Spleen (tissue), 13 donors: ENCODE measurements at places on chromosomes 1 and 21.

DNA sequence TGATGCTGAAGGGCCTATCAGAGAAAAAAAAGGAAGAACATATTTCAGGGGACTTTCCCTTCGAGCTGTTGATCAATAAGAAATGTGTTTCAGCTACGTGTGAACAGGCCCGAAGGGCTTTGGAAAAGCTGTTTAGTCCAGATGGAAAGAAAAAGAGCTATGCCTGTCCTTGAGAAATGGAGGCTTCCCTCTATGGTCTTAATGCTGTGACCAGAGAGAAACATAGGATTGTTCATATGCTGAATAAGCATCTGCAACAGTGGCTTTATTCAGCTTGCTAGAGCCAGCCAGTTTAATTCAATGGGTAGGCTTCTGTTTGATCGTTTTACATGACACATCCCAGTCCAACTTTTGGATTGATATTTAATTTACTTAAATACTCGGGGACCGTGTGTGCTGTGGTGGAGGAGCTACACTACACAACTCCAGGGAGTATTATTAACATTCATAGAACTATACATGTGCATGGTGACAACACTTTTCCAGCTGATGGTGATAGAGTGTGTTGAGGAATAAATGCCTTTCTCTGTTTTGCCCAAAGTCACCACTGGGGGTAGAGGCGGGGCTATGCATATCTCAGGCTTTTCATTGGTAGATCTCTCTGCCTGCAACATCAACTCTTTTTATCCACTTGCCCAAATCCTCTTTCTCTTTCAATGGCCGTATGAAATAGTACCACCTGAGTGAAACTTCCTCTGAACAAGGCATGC is 106.7 kb upstream of the C8B start:
- no peak for DNase-seq

- DNase-seq, result no peak
These were observed 5.1 kb downstream of the CLCNKA start for GRCh38 chr1:16026723-16027484.

DNA sequence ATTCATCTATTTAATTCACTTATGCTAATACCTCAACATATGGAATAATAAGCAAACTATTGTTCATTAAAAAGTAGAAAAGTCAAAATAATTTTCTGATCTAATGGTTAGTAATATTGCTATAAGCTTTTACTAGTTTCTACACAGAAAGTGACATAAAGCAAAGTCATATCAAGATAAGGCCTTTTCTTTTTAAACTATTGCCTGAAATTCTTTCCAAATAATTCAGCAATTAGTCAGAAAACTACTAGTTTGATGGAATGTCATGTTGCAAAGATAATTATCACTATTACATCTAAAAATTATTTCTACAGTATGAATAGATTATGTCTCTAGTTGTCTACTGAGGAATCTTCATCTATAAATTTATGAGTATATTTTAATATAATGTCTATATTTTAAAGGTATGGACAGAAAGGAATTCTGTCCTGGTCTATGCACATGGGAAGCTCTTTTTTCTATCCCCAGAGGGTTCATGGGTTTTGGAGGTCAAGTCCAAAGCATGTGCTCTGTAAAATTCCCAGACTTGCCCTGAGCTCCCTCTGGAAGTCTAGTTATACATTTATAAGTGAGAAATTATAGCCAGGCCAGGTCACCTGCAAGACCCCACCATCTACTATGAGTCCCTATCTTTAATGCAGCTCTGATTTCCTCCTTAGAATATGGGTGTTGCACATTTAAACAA is 84.6 kb upstream of the DPYD start:
- DNase-seq, result no peak

DNA sequence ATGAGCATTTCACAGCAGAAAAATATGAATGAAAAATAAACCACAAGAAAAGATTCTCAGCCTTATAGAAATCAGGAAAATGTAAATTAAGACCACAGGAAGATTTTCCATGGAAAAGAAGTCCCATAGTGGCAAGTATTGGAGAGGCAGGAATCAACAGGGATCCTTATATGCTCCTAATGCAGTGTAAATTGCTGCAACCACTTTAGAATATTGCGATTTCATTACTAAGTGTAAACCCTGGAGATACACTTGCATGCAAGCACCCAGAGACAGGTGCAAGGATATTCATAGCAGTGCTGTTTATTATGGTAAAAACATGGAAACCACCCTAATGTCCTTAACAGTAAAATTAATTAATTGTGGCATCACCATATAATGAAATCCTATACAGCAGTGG is 10.6 kb upstream of the LRP8 start:
- no peak for DNase-seq
